ENCODE measurements at places on chromosomes 3 and 15. TPM values are rescaled to one million over a fixed set of nuclear protein-coding genes. Genes with fewer than 3 reads are reported as not detected.

SLC26A6 gene
- polyA plus RNA-seq: 30.9 TPM

DNA sequence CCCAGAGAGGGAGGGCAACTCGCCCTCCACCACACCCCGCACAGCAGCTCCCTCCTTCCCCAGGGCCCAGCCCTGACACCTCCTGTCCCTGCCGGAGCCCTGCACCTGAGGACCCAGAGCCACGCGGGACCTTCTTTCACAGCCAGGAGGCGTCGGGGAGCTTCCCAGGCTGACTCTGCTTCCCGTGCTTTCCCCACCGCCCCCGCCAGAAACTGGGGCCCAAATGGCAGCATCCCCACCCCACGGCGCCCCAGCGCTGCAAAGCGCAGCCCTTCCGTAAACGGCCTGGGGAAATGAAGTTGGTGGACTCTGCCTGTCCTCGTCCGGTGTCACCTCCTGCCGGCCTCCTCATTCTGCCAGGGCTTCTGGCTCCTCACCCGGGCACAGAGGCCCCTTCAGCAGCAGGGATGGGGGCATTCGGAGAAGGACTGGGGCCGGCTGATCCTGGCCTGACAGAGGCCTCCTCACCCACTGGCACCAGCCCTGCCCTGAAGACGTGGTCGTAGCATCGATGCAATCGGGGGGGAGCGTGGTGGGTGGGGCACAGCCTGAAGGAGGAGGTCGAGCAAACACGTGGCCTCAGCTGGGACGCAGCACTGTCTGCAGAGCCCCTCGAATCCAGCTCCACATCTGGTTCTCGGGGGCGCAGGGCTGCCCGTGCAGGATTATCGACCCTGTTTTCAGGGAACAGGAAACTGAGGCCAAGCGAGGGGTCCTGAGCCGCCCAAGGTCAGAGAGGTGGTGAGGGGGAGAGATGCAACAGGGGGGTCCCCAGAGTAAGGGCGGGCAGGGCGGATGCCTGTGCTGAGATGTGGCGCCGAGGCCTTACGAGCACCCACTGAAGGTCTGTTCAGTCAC lies 235.4 kb downstream of the XXYLT1 start:
- no peak for DNase-seq

MAP6D1 gene
- not detected for polyA plus RNA-seq

RARRES1 gene
- polyA plus RNA-seq: 13.3 TPM

CYP8B1 gene
- 1.1 TPM for polyA plus RNA-seq
